ENCODE measurements at places on chromosomes 1 and 21. TPM values are rescaled to one million over a fixed set of nuclear protein-coding genes. Genes with fewer than 3 reads are reported as not detected.

GJA4 gene
- 54.3 TPM for total RNA-seq

DNA sequence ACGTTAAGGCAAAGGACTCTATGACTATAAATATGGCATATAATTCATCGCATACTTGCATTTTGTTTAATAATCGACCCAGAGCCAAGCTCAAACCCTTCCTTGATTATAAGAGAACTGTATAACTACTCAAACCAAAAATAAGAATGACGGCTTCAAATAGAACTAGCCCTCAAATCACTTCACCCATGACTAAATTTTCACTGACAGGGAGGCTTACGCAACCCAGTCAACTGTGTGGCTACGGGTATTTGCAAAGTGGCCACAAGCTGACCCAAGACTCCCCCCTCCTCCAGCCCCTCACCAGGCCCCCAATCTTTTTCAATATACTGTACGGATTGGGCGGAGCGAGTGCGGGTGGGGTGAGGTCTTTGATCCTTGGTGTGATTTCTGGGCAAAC is 268.3 kb downstream of the ASTN1 start:
- DNase-seq: no peak

DNA sequence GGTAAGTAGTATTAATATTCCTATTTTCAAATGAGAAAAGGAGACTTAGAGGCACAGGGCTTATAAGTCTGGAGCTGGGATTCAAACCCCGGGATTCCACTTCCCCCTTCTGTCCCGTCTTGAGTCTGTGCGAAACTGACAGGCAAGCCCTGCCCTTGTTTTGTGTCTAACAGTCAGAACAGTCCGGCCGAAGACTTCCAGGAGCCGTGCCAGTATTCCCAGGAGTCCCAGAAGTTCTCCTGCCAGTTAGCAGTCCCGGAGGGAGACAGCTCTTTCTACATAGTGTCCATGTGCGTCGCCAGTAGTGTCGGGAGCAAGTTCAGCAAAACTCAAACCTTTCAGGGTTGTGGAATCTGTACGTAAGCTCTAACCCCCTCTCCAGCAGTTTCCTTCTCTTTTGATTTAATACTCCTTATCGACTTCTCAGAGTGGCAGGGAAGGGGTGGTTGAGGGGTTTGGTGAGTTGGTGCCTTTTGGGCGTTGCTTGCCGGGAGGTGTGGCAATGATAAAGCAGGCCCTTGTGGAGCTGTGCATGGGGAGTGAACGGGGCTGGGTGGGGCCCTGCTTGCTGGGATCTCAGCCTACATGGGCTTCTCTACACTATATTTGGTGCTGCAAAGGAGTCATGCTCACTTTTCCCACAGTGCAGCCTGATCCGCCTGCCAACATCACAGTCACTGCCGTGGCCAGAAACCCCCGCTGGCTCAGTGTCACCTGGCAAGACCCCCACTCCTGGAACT is 29.4 kb downstream of the IL6R start:
- no peak for DNase-seq

DNA sequence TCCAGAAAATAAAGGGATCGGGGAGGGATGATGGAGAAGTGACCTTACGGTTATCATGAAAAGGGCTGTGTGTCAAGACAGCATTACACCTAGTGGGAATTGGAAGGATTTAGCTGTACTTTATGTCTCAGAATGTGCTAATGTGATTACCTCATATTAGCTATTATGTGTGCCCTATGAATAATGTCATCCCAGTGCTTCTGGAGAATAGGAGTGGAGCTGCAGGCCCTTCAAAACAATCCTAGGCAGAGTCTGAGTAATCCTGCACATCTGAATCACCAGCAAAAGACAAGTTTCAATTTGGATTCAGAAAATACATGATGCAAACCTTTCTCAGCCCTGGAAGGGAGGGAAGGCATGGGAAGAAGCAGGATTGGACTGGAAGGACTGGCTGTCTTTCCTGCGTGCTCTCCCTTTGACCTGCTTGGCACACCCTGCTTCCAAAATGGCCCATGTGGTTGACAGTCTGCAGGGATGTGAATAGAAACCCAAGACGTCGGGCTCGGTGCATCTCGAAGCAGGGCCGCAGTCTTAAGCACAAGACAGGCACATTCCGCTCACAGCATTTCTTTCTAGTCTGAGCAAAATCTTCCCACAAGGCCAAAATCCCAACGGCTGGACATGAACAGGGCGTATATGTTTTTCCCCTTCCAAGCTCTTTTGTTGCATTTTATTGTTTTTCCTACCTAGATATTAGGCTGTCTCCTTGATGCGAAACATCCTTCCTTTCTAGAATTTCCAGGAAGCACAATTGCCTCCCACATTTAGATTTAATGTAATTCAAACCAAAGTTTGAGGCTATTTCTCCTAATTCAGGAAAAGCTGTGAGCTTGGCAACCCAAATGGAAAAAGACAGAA is 54.3 kb upstream of the TARBP1 start:
- peak; percentile 60 for DNase-seq

GRCh38 chr1:85314726-85315125 is 38.3 kb upstream of the BCL10 start:
- no peak for DNase-seq

GRCh38 chr1:212685429-212685828 is 14.2 kb downstream of the BATF3 start:
- DNase-seq: no peak

- peak; percentile 24 for DNase-seq
Observed at GRCh38 chr1:26289158-26290059, 9.5 kb downstream of the SH3BGRL3 start.

GRCh38 chr1:56797065-56797685 is 22.0 kb downstream of the FYB2 start:
- no peak for DNase-seq

GRCh38 chr1:108570128-108570527 is 10.2 kb downstream of the EEIG2 start:
- peak; percentile 25 for DNase-seq

DNA sequence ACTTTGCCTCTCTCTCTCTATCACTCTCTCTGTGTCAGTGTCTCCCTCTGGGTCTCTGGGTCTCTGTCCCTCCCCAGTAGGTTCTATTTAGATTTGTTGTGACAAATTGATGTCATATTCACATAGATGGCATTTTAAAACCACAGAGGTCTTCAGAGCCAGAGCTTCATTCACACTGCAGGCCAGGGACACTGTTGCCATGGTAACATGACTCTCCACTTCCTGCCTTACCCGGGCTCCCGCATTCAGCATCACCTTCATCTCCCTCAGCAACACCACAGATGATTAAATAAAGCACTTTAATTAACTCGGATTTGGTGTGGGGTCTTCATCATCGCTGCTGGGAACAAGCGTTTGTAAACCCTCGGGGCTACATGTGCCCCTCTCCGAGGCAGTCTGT is 132.6 kb downstream of the ETS2 start:
- peak; percentile 34 for DNase-seq

PCP4L1 gene
- not detected for total RNA-seq

NOTCH2 gene
- total RNA-seq: 12.8 TPM

CA6 gene
- total RNA-seq: not detected

DNA sequence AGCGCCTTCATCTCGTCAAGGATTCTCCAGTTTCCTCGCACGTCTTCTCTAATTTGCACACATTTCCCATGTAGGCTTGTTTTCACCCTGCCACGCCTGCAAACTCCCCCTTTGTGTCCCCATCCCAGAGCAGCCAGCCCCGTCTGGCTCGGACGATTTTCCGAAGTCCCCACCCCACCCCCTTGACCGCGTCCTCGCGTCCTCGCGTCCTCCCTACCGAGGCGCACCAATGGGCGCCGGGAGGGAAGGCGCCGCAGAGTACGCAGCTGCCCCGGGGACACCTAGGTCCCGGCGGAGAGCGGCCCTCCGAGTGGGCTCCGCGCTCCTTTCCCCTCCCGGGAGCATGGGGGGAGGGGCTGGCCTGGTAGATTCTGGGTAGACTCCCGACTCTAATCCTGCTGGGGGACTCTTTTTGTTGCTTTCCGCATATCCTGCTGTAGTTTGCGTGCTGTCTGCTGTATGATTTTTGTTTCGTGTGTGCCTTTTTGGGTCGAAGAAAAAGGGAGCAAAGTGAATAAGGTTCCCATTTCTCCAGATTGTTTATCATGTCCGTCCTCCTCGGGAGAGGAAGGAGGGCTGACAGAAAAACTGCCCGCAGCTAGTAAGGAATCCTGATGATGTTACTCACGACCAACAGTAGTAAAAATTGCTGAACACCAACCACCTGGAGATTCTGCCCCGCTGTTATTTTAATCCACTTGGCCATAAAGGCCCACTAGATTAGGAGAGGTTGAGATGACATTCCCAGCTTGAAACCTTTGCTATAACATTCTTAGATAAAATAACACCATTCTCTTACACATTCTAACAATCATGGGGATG is 1.5 kb downstream of the CACHD1 start:
- peak; percentile 43 for DNase-seq

DNA sequence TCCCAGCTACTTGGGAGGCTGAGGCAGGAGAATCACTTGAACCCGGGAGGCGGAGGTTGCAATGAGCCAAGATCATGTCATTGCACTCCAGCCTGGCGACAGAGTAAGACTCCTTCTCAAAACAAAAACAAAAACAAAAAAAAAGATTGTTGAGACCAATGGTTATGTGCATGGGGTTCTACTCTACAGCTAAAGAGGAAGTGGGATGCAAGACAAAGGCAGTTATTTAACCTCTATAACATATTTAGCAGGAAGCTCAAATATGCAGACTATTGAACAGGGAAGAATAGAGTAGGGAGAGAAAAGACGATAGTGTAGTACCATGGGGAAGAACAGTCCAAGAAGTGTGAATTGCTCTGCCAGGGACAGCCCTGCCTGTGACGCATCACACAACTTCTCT is 227.7 kb downstream of the SMYD3 start:
- DNase-seq: no peak

DNA sequence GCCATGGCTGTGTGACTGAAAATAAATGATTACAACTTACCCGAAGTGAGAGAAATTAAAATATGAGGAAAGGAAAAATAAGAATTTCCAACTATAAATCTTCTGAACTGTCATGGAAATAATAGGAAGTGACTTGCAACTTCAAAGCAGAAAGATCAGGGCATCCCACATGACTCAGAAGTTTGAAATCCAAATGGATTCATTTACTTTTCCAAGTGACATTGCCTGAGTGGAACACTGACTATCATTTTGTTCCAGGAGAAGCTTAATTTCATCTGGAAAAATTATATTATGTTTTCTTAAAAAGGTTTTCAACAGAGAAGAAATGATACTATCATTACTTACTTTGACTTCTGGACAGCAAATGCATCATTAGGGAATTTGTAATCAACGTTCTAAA is 110.8 kb downstream of the GREM2 start:
- DNase-seq: no peak

DNA sequence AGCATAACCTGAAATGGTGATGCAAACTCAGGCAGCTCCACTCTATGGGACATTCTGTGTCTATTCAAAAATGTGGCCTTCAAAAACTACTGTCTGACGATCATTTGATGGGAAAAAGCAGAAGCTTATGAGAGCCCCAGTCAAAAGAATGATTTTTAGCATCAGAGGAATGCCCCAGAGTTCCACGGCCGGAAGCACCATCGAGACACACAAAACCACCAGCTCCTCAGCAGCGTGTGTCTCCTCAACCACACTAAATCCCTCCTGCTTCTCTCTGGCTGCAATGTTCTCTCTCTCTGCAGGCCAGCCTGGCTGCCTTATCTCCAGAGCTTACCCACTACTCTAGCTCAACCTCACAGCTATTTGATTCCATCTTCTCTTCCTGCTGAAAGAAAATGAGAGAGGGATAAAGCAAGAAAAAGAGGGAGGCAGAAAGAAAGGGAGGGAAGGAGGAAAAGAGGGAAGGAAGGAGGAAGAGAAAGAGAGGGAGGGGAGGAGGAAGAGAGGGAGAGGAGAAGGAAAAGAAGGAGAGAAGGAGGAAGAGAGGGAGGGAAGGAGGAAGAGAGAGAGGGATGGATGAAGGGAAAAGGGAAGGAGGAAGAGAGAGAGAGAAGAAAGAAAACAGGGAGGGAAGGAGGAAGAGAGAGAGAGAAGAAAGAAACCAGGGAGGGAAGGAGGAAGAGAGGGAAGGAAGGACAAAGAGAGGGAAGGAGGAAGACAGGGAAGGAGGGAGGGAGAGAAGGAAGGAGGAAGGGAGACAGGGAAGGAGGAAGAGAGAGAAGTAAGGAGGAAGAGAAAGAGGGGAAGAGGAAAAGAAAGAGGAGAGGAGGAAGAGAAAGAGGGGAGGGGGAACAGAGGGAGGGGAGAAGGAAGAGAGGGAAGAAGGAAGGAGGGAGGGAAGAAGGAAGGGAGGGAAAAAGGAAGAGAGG is 33.5 kb upstream of the LAPTM5 start:
- DNase-seq: no peak

TRIM45 gene
- 0.84 TPM for total RNA-seq

DNA sequence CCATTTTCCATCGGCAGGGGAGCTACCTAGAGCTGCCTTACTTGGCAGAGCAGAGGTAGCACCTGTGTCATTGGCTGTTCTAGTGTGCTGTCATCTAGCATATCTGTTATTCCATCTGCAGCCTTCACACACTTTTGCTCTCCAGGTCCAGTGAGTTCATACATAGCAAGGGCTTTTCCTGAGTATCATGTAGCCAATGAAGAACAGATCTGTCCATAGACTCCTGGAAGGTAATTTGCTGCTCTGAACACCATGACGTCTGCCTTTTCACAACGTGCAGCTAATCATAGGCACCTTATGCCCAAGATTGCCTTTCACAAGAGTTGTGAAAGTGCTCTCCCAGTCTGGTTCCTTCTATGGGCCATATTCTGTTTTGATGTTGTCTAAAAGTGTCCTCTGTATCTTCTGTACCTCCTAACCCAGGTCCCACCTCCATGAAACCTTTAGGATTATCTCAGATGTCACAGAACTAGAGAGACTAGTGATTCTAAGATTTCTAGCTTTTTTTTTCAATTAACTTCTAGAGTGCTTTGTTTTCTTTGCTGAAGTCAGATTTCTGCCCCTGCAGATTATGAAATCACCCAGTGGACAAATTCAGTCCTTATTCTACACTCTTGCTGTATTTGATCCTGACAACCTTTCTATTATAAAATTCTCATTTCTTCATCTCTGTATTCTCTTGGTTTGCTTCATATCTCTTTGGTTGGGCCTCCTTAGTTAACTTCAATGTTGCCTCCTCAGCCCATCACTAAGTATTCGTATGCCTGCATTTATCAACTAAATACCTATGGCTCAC is 134.8 kb downstream of the PBX1 start:
- no peak for DNase-seq

- DNase-seq: peak; percentile 32
Observed at GRCh38 chr1:201882665-201883132, 6.0 kb upstream of the SHISA4 start.

SPATA45 gene
- not detected for total RNA-seq

TBX15 gene
- not detected for total RNA-seq

- DNase-seq: no peak
Observed at GRCh38 chr1:60890664-60891063, 191.7 kb upstream of the NFIA start.

DNA sequence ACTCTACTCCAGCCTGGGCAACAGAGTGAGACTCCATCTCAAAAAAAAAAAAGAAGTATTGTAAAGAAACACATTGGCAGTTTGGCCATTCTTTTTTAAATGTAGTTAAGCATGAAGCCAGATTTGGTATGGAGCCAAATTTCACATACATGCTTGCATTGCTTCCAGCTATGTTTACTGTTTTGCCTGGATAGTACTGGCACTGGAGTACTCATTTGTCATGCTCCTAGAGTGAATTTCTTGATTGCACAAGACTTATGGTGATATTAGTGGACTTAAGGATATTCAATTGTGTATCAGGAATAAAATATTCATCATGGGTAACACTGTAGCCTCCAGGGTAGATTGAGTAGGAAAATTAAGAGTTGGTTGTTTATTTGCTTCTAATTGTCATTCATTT is 24.5 kb upstream of the SLC9A1 start:
- DNase-seq: no peak
